Gastrocnemius medialis (tissue), 4 donors: ENCODE measurements at places on chromosomes 16 and 17. TPM values are rescaled to one million over a fixed set of nuclear protein-coding genes. Genes with fewer than 3 reads are reported as not detected.

Gene TP53TG3C
- not detected for total RNA-seq

Gene ASPA
- total RNA-seq, result 4.8 TPM

DNA sequence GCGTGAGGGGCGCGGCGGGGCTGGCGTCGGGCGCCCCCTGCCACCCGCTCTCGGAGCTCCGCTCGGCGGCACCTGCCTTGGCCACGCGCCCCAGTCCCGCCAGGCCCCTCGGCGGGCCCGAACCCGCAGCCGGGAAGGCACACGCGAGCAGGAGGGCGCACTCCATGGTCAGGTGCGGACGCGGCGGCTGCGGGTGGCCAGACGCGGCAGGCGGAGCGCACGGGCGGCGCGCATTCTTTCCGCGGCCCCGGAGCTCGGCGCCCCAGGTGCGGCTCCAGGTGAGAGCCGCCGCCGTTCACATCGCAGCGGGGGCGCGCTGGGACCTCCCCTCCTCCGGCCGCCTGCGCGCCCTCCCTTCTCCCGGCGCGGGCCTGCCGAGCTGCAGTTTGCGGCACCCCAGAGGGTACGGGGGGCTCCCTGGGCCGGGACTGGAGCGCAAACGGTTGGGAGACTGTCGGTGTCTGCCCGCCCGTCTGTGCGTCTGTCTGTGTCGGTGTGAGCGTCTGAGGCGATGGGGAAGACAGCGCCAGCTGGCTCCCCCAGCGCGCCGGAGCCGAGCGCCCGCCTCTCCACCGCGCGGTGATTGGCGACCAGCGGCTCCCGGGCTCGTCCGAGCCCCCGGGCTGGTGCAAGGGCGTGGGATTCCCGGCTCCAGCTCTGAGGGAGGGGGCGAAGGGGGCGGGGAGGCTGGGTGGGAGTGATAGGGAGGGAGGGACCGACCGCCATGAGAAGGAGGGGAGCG lies at the start of gene ADAMTS18:
Gene ADAMTS18, minus strand, starts transcription at position 505 of the 742 bp plus-strand sequence. Its CDS starts 339 bp downstream, at position 166.
- H3K36me3 ChIP-seq, result no peaks in the 10 kb centered on the region
- H3K27me3 ChIP-seq, result peaks cover 11% of the 10 kb centered on the region
- H3K4me3 ChIP-seq, result no peak within 1 kb of the TSS
- no peak for DNase-seq
- no peaks in the 10 kb centered on the region for H3K4me1 ChIP-seq
- no peak within 1 kb of the TSS for H3K27ac ChIP-seq

DNA sequence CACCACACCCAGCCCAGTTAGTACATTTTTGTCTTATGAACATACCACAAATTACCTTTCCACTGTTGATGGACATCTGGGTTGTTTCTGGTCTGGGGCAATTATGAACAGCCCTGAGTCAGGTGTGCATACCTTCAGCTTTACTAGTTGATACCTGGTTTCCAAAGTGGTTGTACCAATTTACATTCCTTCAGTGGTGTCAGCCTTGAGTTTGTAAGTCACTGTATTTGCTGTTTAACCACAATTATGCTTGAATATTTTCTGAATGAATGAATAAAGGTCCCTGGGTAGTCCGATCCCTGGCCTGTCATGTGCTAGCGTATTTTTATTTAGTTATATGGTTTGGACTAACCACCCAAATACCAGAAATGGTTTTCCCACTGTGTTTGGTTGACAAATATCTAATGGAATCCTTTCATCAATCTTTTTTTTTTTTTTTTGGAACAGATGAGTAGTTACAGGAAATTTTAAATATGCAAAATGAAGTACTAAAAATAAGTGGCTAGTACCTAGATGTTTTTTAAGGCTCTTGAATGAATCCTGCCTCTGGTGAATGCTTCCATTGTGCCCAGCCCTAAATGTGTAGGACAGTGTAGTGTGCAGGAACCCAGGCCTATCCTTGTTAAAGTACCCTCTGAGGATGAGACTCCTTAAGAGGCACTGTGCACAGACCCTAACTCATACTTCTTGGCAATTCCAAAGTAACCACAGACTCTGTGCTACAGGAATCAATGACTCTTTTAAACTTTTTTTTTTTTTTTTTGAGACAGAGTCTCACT lies 3.7 kb downstream of the DUSP14 start:
- no peak overlapping the region for H3K4me3 ChIP-seq
- H3K36me3 ChIP-seq, result no peaks in the 10 kb centered on the region
- H3K4me1 ChIP-seq, result peaks cover 22% of the 10 kb centered on the region

GRCh38 chr16:75761108-75761507 lies 34.8 kb upstream of the CPHXL start:
- no peaks in the 10 kb centered on the region for H3K27me3 ChIP-seq
- DNase-seq, result no peak
- H3K27ac ChIP-seq, result no peak overlapping the region
- H3K36me3 ChIP-seq, result no peaks in the 10 kb centered on the region

- no peaks in the 10 kb centered on the region for H3K36me3 ChIP-seq
- no peak overlapping the region for H3K4me3 ChIP-seq
- H3K4me1 ChIP-seq, result peaks cover 12% of the 10 kb centered on the region
- peak overlapping the region; percentile 25 for H3K27ac ChIP-seq
Observed at GRCh38 chr17:78263063-78263735, 31.8 kb downstream of the TMEM235 start.
